ENCODE measurements at places on chromosomes 3 and 15. TPM values are rescaled to one million over a fixed set of nuclear protein-coding genes. Genes with fewer than 3 reads are reported as not detected.

- H3K4me1 ChIP-seq, result peaks cover 3% of the 10 kb centered on the region
- H3K36me3 ChIP-seq, result no peaks in the 10 kb centered on the region
- no peaks in the 10 kb centered on the region for H3K27me3 ChIP-seq
Observed at GRCh38 chr15:41944313-41944940, 27.9 kb downstream of the EHD4 start.

- H3K27ac ChIP-seq, result no peak overlapping the region
- no peaks in the 10 kb centered on the region for H3K36me3 ChIP-seq
- peaks cover 13% of the 10 kb centered on the region for H3K4me1 ChIP-seq
- DNase-seq, result no peak
- peak overlapping the region; percentile 32 for H3K4me3 ChIP-seq
- H3K27me3 ChIP-seq, result peaks cover 100% of the 10 kb centered on the region
Observed at GRCh38 chr15:67825881-67826716, 790 bp downstream of the SKOR1 start.

GRCh38 chr15:76150513-76150912, 90.7 kb downstream of the TMEM266 start:
- H3K27me3 ChIP-seq, result no peaks in the 10 kb centered on the region
- peaks cover 33% of the 10 kb centered on the region for H3K4me1 ChIP-seq
- peak overlapping the region; percentile 37 for H3K27ac ChIP-seq
- no peaks in the 10 kb centered on the region for H3K36me3 ChIP-seq

DNA sequence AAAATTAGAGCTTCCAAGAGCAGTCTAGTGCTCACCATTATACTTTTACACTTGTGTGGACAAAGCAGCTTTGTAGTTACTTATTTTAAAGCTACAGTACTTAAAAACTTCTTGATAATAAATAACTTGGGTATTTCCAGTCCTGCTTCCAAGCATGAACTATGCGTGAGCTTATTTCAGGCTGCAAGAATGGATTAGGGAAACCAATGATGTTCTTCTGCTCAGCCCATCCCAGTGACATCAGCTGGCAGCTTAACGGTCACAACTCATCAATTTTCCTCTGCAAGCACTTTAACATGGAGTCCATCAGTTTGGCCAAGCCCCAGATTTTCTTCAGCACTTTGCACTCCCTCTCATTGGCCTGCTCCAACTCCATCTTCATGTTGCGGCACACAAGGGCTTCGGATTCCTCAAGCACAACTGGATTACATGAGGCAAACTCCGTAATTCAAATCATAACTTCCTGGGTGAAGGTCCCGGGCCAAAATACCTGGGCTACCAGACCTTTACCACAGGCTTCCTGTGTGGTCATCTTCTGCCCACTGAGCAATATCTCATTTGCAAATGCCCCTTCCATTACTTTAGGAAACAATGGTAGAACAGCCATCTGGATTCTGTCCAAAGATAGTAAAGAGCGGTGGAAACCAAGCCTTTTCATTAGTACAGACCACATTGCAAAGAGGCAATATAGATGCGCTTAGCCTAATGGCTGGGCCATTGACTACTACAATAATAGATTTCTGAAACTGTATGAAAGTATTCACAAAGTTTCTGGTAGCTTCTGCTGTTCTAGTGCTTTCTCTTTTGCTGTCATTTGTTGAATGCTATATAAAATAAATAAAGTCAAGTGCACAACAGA, 87.5 kb upstream of the DAZL start:
- no peaks in the 10 kb centered on the region for H3K36me3 ChIP-seq
- H3K27ac ChIP-seq, result no peak overlapping the region
- H3K4me1 ChIP-seq, result no peaks in the 10 kb centered on the region
- no peak overlapping the region for H3K4me3 ChIP-seq
- DNase-seq, result no peak

- no peak overlapping the region for H3K27ac ChIP-seq
- no peak for DNase-seq
- H3K4me1 ChIP-seq, result peaks cover 35% of the 10 kb centered on the region
- H3K36me3 ChIP-seq, result no peaks in the 10 kb centered on the region
- H3K27me3 ChIP-seq, result no peaks in the 10 kb centered on the region
Observed at GRCh38 chr3:122802323-122802722, 7.5 kb downstream of the SLC49A4 start.

GRCh38 chr3:71134521-71134920, 449.0 kb downstream of the FOXP1 start:
- H3K4me3 ChIP-seq, result peak overlapping the region; percentile 12
- no peak overlapping the region for H3K27ac ChIP-seq
- DNase-seq, result no peak
- no peaks in the 10 kb centered on the region for H3K27me3 ChIP-seq
- no peaks in the 10 kb centered on the region for H3K36me3 ChIP-seq

DNA sequence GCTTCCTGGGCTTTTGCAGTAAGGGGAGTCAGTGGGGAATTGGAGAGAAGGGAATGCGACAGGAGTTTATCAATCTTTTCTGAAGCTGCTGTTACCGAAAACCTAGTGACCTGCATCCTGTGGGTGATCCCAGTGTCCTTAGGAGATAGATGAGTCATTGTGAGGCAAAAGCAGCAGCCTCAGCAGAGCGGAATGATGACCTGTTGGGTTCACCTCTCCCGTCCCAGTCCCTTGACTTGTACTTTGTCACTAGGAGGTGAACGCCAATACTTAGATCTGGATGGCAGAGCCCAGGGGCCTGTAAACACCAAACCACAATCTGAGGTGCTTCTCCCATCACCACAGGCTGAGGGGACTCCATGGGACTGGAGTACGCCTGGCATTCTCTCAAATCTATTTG, 17.9 kb downstream of the CDAN1 start:
- DNase-seq, result no peak
- H3K27me3 ChIP-seq, result no peaks in the 10 kb centered on the region
- H3K27ac ChIP-seq, result no peak overlapping the region
- H3K36me3 ChIP-seq, result peaks cover 63% of the 10 kb centered on the region
- no peaks in the 10 kb centered on the region for H3K4me1 ChIP-seq

- no peak for DNase-seq
- H3K4me3 ChIP-seq, result no peak overlapping the region
- H3K27ac ChIP-seq, result no peak overlapping the region
- no peaks in the 10 kb centered on the region for H3K4me1 ChIP-seq
- H3K27me3 ChIP-seq, result no peaks in the 10 kb centered on the region
- H3K36me3 ChIP-seq, result no peaks in the 10 kb centered on the region
Observed at GRCh38 chr15:48945386-48945785, 18.3 kb downstream of the SHC4 start.

GRCh38 chr3:73389117-73389813, 235.5 kb downstream of the PDZRN3 start:
- no peak overlapping the region for H3K27ac ChIP-seq
- H3K4me1 ChIP-seq, result no peaks in the 10 kb centered on the region
- H3K4me3 ChIP-seq, result no peak overlapping the region
- DNase-seq, result no peak
- H3K27me3 ChIP-seq, result no peaks in the 10 kb centered on the region

DNA sequence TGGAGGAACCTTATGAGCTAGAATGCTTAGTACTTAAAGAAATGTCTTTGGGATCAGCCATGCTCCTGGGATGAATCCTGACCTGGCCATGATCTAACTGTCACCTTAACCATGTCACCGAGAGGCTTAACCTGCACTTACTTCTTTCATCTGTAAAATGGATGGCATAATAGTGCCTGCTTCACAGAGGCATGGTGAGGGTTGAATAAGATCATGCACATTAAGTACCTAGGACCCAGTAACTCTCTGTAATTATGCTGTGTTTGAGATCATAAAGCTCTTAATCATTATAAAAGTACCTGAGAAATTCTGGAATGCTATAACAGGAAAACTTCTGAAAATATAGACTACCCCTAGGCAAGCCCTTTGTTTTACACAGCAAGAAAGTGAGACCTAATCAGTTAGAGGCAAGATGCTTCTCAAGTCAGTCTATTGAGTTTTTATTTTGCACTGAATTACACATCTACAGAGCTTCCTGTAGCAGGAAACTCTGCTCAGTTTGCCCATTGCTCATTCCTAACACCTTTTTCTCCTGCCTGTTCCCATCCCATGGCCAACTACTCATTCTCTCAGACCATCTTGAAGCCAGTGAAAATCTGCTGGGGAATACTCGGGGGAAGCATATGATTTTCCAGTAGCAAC, 1015.5 kb upstream of the CFAP20DC start:
- no peaks in the 10 kb centered on the region for H3K36me3 ChIP-seq
- H3K4me1 ChIP-seq, result no peaks in the 10 kb centered on the region
- H3K27me3 ChIP-seq, result no peaks in the 10 kb centered on the region

- H3K36me3 ChIP-seq, result no peaks in the 10 kb centered on the region
- no peaks in the 10 kb centered on the region for H3K4me1 ChIP-seq
- no peak for DNase-seq
- no peak overlapping the region for H3K27ac ChIP-seq
Observed at GRCh38 chr15:86741917-86742316, 662.2 kb downstream of the AGBL1 start.

DNA sequence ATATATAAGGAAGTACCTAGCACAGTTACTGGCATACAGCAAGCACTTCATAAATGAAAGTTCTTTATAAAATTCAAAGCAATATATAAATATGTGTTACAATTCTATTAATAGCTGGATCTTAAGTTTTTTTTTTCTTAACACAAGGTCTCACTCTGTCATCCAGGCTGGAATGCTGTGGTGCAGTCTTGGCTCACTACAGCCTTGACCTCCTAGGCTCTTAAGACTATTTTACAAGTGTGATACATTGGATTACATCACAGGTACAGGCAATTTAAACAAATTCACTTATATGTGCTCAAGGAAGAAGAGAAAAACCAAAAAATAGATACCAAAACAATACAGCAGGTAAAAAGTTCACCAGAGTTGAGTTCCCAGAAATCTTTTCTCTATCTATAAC, 60.6 kb downstream of the ZNF280D start:
- peaks cover 7% of the 10 kb centered on the region for H3K4me1 ChIP-seq
- H3K27ac ChIP-seq, result peak overlapping the region; percentile 58

GRCh38 chr3:176633511-176633910, 563.8 kb downstream of the TBL1XR1 start:
- DNase-seq, result no peak
- no peaks in the 10 kb centered on the region for H3K36me3 ChIP-seq
- H3K27me3 ChIP-seq, result no peaks in the 10 kb centered on the region
- H3K27ac ChIP-seq, result no peak overlapping the region

DNA sequence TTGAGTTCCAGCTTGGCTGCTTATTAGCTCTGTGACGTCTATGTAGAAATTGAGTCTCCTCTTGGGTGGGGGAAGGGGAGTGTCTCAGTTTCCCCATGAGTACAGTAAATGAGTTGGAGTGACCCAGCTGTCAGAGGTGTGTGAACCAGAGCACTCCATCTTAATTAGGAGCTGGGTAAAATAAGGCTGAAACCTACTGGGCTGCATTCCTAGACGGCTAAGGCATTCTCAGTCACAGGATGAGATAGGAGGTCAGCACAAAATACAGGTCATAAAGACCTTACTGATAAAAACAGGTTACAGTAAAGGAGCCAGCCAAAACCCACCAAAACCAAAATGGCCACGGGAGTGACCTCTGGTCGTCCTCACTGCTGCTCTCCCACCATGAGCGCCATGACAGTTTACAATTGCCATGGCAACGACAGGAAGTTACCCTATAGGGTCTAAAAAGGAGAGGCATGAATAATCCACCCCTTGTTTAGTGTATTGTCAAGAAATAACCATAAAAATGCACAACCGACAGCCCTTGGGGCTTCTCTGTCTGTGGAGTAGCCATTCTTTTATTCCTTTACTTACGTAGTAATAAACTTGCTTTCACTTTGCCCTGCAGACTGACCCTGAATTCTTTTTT, 222.4 kb downstream of the CACNA2D3 start:
- H3K27ac ChIP-seq, result no peak overlapping the region
- no peaks in the 10 kb centered on the region for H3K27me3 ChIP-seq
- H3K4me1 ChIP-seq, result no peaks in the 10 kb centered on the region
- H3K36me3 ChIP-seq, result no peaks in the 10 kb centered on the region

GRCh38 chr3:11283139-11283475, 10.9 kb downstream of the ATG7 start:
- H3K4me1 ChIP-seq, result peaks cover 35% of the 10 kb centered on the region
- peak overlapping the region; percentile 41 for H3K4me3 ChIP-seq
- no peaks in the 10 kb centered on the region for H3K27me3 ChIP-seq
- peak overlapping the region; percentile 76 for H3K27ac ChIP-seq
- peaks cover 37% of the 10 kb centered on the region for H3K36me3 ChIP-seq
- DNase-seq, result no peak

- no peaks in the 10 kb centered on the region for H3K36me3 ChIP-seq
- H3K27ac ChIP-seq, result peak overlapping the region; percentile 87
- peaks cover 72% of the 10 kb centered on the region for H3K4me1 ChIP-seq
- no peaks in the 10 kb centered on the region for H3K27me3 ChIP-seq
Observed at GRCh38 chr15:85624291-85624801, 170.4 kb downstream of the KLHL25 start.

- no peaks in the 10 kb centered on the region for H3K27me3 ChIP-seq
- H3K27ac ChIP-seq, result no peak overlapping the region
- peak; percentile 91 for DNase-seq
- no peaks in the 10 kb centered on the region for H3K36me3 ChIP-seq
Observed at GRCh38 chr15:76190751-76191538, 120.3 kb downstream of the ETFA start.

GRCh38 chr15:48282216-48282615, 49.0 kb upstream of the DUT start:
- no peak overlapping the region for H3K27ac ChIP-seq
- no peak for DNase-seq
- H3K4me3 ChIP-seq, result no peak overlapping the region
- no peaks in the 10 kb centered on the region for H3K4me1 ChIP-seq
- H3K27me3 ChIP-seq, result no peaks in the 10 kb centered on the region

- no peaks in the 10 kb centered on the region for H3K36me3 ChIP-seq
- no peak overlapping the region for H3K4me3 ChIP-seq
- peaks cover 16% of the 10 kb centered on the region for H3K4me1 ChIP-seq
- peak; percentile 68 for DNase-seq
- H3K27ac ChIP-seq, result peak overlapping the region; percentile 89
Observed at GRCh38 chr15:65856821-65857455, 12.4 kb upstream of the RAB11A start.

DNA sequence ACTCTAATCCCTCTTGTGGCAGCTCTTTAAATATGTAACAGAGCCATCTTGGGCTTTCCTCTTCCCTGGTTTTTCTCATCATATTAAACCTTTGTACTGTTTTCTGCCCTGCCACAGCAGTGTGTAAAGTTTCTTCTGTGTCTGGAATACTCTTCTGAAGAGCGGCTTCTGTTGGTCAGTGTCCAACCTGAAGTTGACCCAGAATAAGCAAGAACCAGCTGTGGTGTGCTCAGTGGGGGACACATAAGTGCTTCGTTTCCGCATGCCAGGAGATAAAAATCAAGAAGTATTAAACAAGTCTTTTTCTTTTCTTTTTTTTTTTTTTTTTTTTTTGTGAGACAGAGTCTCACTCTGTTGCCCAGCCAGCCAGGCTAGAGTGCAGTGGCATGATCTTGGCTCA, 173.2 kb upstream of the CHRM5 start:
- no peak for DNase-seq
- H3K36me3 ChIP-seq, result no peaks in the 10 kb centered on the region
- H3K27me3 ChIP-seq, result no peaks in the 10 kb centered on the region
- H3K27ac ChIP-seq, result no peak overlapping the region

Gene TM6SF1
- 12.6 TPM for total RNA-seq

Gene P3H2
- total RNA-seq, result 1.4 TPM

Gene ARNT2
- total RNA-seq, result 10.1 TPM

Gene GOLGA6L10
- total RNA-seq, result 0.66 TPM

Gene TCTA
- 23.4 TPM for total RNA-seq

Gene P2RY14
- total RNA-seq, result 1.6 TPM

Gene PPP1R14D
- not detected for total RNA-seq

Gene COX17
- total RNA-seq, result 180 TPM

Gene PLCH1
- 0.05 TPM for total RNA-seq

Gene TIMMDC1
- total RNA-seq, result 181 TPM

Gene PROS1
- 5.2 TPM for total RNA-seq

Gene SLC22A13
- total RNA-seq, result 0.29 TPM

Gene CRYGS
- total RNA-seq, result 0.37 TPM

Gene OR4M2
- not detected for total RNA-seq

Gene GOLGA8J
- total RNA-seq, result 0.34 TPM

Gene ZNF860
- total RNA-seq, result not detected

Gene IQCF5
- not detected for total RNA-seq

Gene SUSD5
- total RNA-seq, result 1.0 TPM

Measured in psoas muscle (tissue), 8 donors.